ENCODE measurements at places on chromosomes 1 and 21. TPM values are rescaled to one million over a fixed set of nuclear protein-coding genes. Genes with fewer than 3 reads are reported as not detected.

DNA sequence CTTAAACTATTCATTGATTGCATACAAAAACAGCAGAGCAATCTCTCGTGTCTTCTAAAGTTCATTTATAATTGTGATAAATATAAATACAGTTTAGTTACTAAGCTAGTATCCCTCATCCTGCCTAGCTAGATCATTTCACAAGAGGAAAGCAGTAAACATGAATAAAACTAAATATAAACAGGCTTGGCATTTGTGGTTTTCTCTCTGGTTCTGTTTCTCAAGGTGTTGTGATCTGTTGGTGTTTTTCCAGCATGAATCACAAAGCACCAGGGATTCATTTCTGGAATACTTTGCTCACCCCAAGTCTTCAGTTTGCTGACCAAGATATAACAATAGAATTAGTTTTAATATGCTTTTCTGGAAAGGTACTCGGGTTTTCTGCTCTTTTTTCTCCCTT lies 32.7 kb upstream of the GLIS1 start:
- H3K4me3 ChIP-seq, result no peak overlapping the region
- H3K36me3 ChIP-seq, result no peaks in the 10 kb centered on the region
- no peaks in the 10 kb centered on the region for H3K27me3 ChIP-seq
- no peak for DNase-seq
- no peak overlapping the region for H3K27ac ChIP-seq

- no peaks in the 10 kb centered on the region for H3K4me1 ChIP-seq
- no peak for DNase-seq
- H3K36me3 ChIP-seq, result no peaks in the 10 kb centered on the region
- no peaks in the 10 kb centered on the region for H3K27me3 ChIP-seq
Measured at GRCh38 chr1:205074084-205074483, 10.2 kb downstream of the TMEM81 start.

DNA sequence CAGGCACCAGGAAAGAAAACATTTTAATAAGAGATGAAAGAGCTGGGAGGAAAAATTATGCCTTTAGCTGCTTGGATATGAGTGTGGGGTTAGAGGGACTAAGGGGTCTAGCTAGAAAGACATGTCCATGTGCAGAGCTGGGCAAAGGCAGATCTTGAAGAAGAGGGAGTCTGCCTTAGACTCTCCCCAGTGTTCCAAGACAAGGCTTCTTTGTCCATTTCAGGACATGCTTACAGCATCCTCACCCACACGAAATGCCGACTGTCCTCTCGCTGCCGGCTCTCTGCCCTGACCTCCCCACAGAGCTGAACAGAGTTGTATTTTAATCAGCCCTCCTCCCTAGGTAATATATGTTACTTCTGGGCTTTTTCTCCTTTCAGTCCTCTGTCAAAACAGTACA lies 100.7 kb upstream of the ATP1B1 start:
- DNase-seq, result no peak
- H3K27ac ChIP-seq, result no peak overlapping the region
- H3K4me1 ChIP-seq, result no peaks in the 10 kb centered on the region
- H3K4me3 ChIP-seq, result no peak overlapping the region

- H3K4me1 ChIP-seq, result no peaks in the 10 kb centered on the region
- H3K36me3 ChIP-seq, result no peaks in the 10 kb centered on the region
- no peak overlapping the region for H3K4me3 ChIP-seq
- no peak for DNase-seq
- no peaks in the 10 kb centered on the region for H3K27me3 ChIP-seq
- no peak overlapping the region for H3K27ac ChIP-seq
Measured at GRCh38 chr1:22217811-22218460, 75.0 kb upstream of the WNT4 start.

GRCh38 chr1:54865238-54866073 lies 21.5 kb downstream of the DHCR24 start:
- H3K4me1 ChIP-seq, result no peaks in the 10 kb centered on the region
- no peak for DNase-seq
- no peaks in the 10 kb centered on the region for H3K36me3 ChIP-seq
- no peak overlapping the region for H3K4me3 ChIP-seq
- H3K27me3 ChIP-seq, result no peaks in the 10 kb centered on the region
- H3K27ac ChIP-seq, result no peak overlapping the region

DNA sequence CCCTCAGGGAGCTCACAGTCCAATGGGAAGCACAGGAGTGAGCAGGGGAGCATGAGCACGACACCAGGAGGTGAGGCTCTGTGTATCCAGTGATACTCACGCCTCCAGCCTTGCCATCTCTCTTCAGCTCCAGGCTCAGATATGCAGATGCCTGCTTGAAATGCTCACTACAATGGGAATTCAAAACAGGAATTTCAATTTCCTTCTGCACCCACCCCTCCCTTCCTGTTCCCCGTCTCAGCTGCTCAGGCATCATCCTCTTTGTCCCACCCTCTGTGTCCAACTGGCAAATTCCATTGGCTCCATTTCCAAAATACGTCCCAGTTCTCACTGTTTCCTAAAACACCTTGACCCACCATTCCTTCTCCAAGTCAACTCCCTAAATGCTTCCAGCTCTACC lies 58.9 kb downstream of the FBXO2 start:
- H3K4me1 ChIP-seq, result no peaks in the 10 kb centered on the region
- no peaks in the 10 kb centered on the region for H3K36me3 ChIP-seq
- no peak overlapping the region for H3K4me3 ChIP-seq
- H3K27ac ChIP-seq, result no peak overlapping the region
- no peaks in the 10 kb centered on the region for H3K27me3 ChIP-seq
- DNase-seq, result no peak

DNA sequence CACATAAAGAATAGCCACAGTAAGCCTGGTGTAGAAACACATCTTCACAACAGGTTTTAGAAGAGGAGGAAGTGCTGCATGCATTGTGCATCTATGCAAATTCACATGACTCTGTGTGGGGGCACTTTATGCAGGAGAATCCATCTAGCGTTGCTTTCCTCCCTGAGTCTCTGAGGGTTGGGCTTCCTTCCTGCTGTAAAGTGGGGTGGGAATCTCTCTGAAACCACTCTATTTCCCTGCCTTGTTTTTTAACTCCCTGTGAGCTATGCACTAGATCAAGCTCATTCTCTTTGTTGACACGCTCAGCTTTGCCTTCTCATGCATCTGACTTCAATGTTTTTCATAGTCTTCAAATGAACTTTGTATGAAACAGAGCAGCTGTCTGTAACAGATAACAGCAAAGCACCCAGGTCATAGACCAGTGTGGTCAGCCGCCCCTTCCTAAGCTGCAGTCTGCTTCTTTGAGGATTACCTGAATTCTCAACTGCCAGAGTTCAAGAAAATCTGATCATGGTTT lies 102.7 kb upstream of the DPH5 start:
- H3K4me1 ChIP-seq, result peaks cover 52% of the 10 kb centered on the region
- peak overlapping the region; percentile 50 for H3K27ac ChIP-seq
- H3K4me3 ChIP-seq, result no peak overlapping the region
- peak; percentile 17 for DNase-seq

GRCh38 chr1:26322042-26322331 lies 4.2 kb downstream of the CD52 start:
- peaks cover 43% of the 10 kb centered on the region for H3K4me1 ChIP-seq
- peak overlapping the region; percentile 69 for H3K27ac ChIP-seq
- H3K36me3 ChIP-seq, result peaks cover 49% of the 10 kb centered on the region
- H3K4me3 ChIP-seq, result no peak overlapping the region

DNA sequence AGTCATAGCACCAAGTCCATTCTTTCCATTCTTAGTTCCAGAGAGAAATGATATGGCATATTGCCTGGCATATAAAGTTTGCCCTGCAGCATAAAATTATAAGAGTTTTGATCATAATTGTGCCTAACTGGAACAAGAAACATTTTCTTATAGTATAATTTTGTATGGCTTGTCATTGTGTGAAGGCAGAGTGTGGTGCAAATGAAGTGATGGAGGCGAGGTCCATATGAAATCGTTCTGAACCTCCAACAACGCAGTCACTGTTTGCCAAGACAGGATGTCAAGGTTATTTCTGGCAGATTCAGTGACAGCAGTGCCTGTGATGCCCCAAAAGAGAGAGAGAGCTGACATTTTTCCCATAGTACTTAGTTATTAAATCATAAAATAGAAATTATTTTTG lies 584.0 kb downstream of the ADGRL2 start:
- no peaks in the 10 kb centered on the region for H3K4me1 ChIP-seq
- H3K27me3 ChIP-seq, result no peaks in the 10 kb centered on the region
- DNase-seq, result no peak
- no peaks in the 10 kb centered on the region for H3K36me3 ChIP-seq
- H3K27ac ChIP-seq, result no peak overlapping the region

GRCh38 chr21:46122758-46123683 lies 25.1 kb downstream of the COL6A2 start:
- no peaks in the 10 kb centered on the region for H3K36me3 ChIP-seq
- H3K27ac ChIP-seq, result no peak overlapping the region
- no peak overlapping the region for H3K4me3 ChIP-seq

S100A7A gene
- polyA plus RNA-seq, result not detected

Data from CD4-positive, alpha-beta memory T cell (primary cell).